ENCODE measurements at places on chromosomes 2 and 18. TPM values are rescaled to one million over a fixed set of nuclear protein-coding genes. Genes with fewer than 3 reads are reported as not detected.
A peak's percentile ranks its signal among the peaks of the same experiment; 100 is the strongest.

DNA sequence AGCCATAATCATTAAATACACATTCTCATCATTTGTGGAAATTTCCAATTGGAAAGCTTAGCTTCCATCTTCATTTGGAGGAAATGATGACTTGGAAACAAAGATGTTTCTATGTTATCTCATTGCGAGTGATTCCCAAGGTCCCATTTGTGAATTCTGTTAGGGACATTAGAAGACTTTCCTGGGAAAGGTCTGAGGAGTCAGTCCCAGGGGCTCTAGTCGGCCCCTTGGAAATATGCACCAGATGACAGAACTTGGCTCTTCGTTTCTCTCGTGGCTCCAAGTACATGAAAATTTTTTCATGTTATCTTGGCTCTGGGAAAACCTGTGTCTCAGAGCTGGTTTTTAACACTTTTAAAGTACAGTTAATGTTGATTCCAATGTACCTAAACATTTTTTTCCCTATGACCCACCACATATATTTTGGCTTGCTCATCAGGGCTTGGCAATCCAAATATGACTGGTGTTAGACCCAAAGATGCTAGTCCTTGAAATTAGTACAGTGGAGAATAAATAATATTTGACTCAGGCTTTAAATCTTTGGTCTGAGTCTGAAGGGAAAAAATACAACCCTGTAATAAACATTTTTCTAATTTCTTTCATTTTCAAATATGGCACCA, 15.4 kb upstream of the CAVIN2 start:
- no peak overlapping the region for H3K4me3 ChIP-seq
- H3K36me3 ChIP-seq, result no peaks in the 10 kb centered on the region
- H3K27ac ChIP-seq, result peak overlapping the region; percentile 88
- peaks cover 53% of the 10 kb centered on the region for H3K4me1 ChIP-seq

DNA sequence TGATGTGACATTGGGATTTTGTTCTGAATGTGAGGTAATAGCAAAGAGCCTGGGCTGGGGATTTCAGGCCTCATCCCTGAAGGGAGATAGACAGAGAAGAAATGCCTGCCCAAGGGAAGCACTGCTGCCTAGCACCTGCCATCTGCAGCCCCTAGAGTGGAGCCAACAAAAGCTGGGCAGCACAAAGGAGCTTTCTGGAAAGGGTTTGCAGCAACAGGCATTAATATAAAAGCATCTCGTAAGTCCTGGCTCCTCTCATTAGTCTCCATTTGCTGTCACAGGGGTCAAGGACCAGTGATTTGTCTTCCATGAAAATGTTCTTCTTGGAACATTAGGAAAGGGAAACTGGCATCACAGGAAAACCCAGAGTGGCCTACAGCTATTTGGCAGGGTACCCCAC, 157.2 kb upstream of the SLC14A2 start:
- H3K4me1 ChIP-seq, result peaks cover 9% of the 10 kb centered on the region
- no peaks in the 10 kb centered on the region for H3K27me3 ChIP-seq
- no peak for DNase-seq

TFPI gene
- total RNA-seq, result 51.0 TPM

GNLY gene
- total RNA-seq, result not detected

- no peak overlapping the region for H3K27ac ChIP-seq
- H3K27me3 ChIP-seq, result no peaks in the 10 kb centered on the region
- H3K4me1 ChIP-seq, result no peaks in the 10 kb centered on the region
- no peaks in the 10 kb centered on the region for H3K36me3 ChIP-seq
- no peak overlapping the region for H3K4me3 ChIP-seq
Measured at GRCh38 chr2:134576478-134576877, 142.3 kb downstream of the TMEM163 start.

DNA sequence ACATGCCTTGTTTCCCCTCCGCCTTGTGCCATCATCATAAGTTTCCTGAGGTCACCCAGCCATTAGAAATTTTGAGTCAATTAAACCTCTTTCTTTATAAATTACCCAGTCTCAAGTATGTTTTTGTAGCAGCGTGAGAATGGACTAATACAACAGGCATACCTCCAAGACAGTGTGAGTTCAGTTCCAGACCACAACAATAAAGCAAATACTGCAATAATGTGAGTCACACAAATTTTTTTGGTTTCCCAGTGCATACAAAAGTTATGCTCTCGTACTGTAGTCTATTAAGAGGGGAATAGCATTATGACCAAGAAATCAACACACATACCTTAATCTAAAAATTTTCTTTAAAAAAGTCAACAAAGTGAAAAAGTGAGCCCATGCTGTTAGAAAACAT, 217.2 kb downstream of the NR4A2 start:
- no peak overlapping the region for H3K4me3 ChIP-seq
- H3K36me3 ChIP-seq, result no peaks in the 10 kb centered on the region
- H3K27me3 ChIP-seq, result no peaks in the 10 kb centered on the region
- H3K4me1 ChIP-seq, result no peaks in the 10 kb centered on the region
- no peak for DNase-seq

DNA sequence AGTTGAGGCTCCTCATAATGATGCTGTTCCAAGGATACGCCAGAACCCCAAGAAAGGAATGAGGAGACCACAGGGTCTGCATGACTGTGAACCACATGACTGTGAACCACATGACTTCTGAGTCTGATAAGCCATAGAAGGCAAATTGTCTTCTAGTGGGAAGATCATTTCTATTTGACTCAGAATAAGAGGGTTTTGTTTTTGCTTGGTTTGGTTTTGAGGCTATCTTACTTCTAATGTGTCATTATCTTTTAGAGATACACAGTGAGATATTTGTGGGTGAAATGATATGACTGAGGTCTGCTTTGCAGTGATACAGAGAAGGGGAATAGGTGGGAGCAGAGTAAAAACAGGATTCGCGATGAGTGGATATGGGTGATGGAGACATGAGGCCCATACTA, 28.9 kb upstream of the BCL2L11 start:
- no peaks in the 10 kb centered on the region for H3K4me1 ChIP-seq
- no peak overlapping the region for H3K4me3 ChIP-seq
- no peak overlapping the region for H3K27ac ChIP-seq

B3GNT7 gene
- 5.0 TPM for total RNA-seq

- H3K27me3 ChIP-seq, result no peaks in the 10 kb centered on the region
- no peaks in the 10 kb centered on the region for H3K36me3 ChIP-seq
- no peak overlapping the region for H3K4me3 ChIP-seq
- DNase-seq, result no peak
- H3K27ac ChIP-seq, result no peak overlapping the region
Measured at GRCh38 chr2:70806013-70806412, 14.4 kb downstream of the CLEC4F start.

DNA sequence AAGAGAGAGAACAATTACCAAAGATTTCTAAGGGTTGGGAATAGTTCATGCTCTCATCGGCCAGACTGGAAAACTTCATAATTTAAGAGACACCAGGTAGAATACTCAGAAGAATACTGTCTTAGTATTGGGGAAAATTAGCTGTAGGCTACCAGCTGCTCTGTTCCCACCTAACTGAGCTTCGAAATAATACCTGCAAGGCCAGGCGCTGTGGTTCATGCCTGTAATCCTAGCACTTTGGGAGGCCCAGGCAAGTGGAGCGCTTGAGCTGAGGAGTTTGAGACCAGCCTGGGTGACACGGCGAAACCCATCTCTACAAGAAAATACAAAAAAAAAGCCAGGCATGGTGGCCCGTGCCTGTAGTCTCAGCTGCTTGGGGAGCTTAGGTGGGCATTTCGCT, 35.8 kb downstream of the MAP4K3 start:
- H3K36me3 ChIP-seq, result no peaks in the 10 kb centered on the region
- no peak overlapping the region for H3K27ac ChIP-seq
- no peak for DNase-seq
- H3K4me1 ChIP-seq, result peaks cover 74% of the 10 kb centered on the region
- H3K4me3 ChIP-seq, result no peak overlapping the region

DNA sequence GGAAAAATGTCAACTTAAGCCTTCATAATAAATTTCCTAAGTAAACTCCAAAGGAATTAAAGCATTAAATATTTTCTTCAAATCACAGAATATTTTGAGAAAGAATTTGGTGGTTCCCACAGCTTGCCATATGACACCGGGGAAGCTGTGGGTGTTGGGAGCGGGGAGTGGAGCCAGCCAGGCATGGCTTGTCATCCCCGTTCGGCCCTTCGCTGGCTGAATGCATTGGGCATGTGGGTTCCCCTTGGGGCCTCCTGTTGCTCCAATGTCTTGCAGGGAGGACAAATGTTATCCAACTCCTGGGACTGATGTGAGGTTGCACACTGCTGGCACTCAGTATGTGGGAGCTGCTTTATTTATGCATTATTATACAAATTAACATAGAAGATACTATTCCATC, 18.6 kb downstream of the NGEF start:
- H3K4me1 ChIP-seq, result no peaks in the 10 kb centered on the region
- no peak overlapping the region for H3K4me3 ChIP-seq
- DNase-seq, result no peak
- H3K36me3 ChIP-seq, result no peaks in the 10 kb centered on the region

DNA sequence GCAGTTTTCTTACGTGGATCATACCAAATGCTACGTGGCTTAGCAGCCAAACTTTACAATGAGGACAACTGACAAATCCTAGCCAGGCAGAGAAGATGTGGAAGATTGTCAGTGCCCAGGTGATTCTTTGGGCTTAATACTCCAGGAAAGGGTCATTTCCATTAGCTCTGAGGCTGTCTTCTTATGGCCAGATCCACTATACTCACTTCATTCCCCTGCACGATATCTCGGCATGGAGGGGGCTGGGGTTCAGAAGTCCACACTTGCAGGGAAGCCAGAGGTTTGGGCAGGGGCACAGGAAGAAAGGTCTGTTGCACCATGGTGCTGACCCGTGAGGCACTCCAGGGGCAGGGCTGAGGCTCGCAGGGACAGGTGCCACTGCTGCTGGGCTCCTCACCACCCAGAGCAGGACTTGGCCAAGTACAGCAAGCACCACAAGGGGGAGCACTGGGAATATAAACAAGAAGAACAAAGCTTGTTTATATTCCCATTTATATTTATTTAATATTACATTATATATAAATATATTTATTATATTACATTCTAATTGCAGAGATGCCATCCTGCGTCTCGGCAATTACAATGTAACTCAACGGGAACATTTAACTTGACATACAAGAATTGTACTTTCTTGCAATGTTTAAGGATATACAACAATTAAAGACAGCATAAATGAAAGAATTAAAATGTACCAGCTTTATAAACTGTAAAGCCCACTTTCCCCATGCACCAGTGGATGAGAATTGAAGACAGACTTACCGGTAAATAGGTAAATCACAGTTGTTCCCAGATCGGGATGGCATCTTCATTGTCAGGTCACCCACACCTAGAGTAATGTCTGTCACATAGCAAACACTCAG, 27.2 kb downstream of the CLUL1 start:
- H3K4me3 ChIP-seq, result no peak overlapping the region
- no peaks in the 10 kb centered on the region for H3K36me3 ChIP-seq
- peak; percentile 81 for DNase-seq
- H3K27ac ChIP-seq, result no peak overlapping the region

GRCh38 chr2:84782717-84783442, 98.0 kb downstream of the TRABD2A start:
- H3K27me3 ChIP-seq, result no peaks in the 10 kb centered on the region
- H3K27ac ChIP-seq, result no peak overlapping the region
- H3K36me3 ChIP-seq, result no peaks in the 10 kb centered on the region
- H3K4me3 ChIP-seq, result no peak overlapping the region

ALMS1 gene
- 47.6 TPM for total RNA-seq

CDH19 gene
- total RNA-seq, result 45.1 TPM

DNA sequence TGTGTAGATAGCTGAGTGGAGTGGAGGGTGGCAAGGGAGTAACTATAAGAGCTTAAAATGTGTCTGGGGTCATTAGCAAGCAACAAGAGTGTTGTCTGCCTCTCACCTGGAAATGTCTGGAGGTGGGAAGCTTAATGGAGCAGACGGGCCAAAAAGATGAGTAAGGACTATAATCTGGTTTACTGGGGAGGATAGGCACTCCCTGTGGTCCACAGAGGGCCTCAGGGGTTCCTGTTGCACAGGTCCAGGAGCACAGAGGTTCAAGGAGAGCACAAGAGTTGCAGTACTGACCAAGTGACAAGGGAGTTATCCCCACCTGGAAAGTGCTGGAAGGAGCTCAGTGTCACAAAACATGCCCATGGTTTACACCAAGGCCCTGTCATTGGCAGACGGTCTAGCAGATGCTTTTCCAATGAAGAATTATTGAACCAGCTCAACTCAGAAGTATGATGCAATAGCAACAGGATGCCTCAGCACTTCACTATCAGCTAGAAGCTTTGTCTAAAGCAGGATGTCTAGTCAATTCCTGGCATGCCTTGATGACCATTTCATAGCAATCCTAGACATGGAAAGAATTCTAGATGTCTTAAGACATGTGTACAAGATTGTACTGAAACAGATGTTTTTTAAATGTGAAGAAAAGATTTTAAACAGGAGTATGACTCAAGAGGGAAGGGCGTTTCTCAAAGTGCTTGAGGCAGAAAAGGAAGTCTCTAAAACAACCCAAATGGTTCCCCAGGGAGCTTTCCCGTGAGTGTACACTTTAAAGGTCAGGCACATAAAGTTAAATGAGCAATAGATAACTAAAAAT, 62.9 kb upstream of the SERPINE2 start:
- H3K27ac ChIP-seq, result no peak overlapping the region
- no peaks in the 10 kb centered on the region for H3K4me1 ChIP-seq
- H3K36me3 ChIP-seq, result no peaks in the 10 kb centered on the region
- no peak for DNase-seq
- H3K27me3 ChIP-seq, result no peaks in the 10 kb centered on the region
- H3K4me3 ChIP-seq, result no peak overlapping the region

DNA sequence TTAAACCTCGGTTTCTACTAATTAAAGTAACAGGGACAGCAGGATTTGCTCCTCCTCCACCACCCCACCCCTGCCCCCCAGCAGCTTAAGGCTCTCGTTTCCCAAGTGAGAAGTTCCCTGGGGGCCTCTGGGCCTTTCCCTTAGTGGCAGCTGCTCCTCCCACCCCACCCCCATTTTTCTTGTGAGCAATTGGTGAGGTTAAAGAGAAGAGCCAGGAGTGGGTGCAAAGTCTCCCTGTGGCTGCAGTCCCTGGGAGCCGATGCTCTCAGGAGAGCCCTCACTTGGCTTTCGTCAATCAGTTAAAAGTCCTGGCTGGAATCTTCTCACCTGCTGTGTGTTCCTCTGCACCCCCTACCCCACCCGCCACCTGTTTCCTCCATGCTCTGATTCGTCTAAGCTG, 48.7 kb upstream of the AGAP1 start:
- no peaks in the 10 kb centered on the region for H3K36me3 ChIP-seq
- H3K27ac ChIP-seq, result no peak overlapping the region
- H3K4me1 ChIP-seq, result no peaks in the 10 kb centered on the region
- H3K27me3 ChIP-seq, result no peaks in the 10 kb centered on the region
- H3K4me3 ChIP-seq, result no peak overlapping the region
